ENCODE measurements at places on chromosomes 7 and 10. TPM values are rescaled to one million over a fixed set of nuclear protein-coding genes. Genes with fewer than 3 reads are reported as not detected.

Gene RPEL1
- total RNA-seq: not detected

Gene NRCAM
- 143 TPM for total RNA-seq

Gene GHRHR
- not detected for total RNA-seq

Gene PIP
- total RNA-seq: not detected

Gene UNCX
- not detected for total RNA-seq

GRCh38 chr7:23955145-23955544 is 245.1 kb downstream of the STK31 start:
- DNase-seq: no peak

- no peak for DNase-seq
These were observed 24.3 kb downstream of the PPP2R2D start for GRCh38 chr10:131925011-131925649.

- no peak for DNase-seq
These were observed 10.9 kb upstream of the AP5Z1 start for GRCh38 chr7:4764402-4765007.

GRCh38 chr10:66931340-66931948 is 5.6 kb downstream of the LRRTM3 start:
- DNase-seq: no peak

- no peak for DNase-seq
These were observed 349.7 kb upstream of the NRP1 start for GRCh38 chr10:33684211-33684611.

- peak; percentile 31 for DNase-seq
These were observed 674 bp upstream of the FRA10AC1 start for GRCh38 chr10:93703066-93703465.

DNA sequence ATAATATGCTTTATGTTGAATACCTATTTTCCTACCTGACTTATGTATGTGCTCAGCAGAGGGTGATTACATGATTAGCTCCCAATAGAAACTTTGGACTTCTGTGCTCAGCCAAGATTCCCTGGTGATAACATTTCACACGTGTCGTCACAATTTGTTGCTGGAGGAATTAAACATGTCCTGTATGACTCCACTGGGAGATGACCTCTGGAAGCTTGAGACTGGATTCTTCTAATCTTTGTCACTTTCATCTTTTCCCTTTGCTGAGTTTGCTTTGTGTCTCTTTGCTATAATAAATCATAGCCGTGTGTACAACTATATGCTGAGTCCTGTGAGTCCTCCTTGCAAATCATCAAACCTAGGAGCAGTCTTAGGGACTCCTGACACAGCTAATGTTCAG is 120.9 kb upstream of the LRRTM3 start:
- DNase-seq: no peak

- DNase-seq: no peak
These were observed 177.0 kb upstream of the ZMIZ1 start for GRCh38 chr10:78891741-78892140.

GRCh38 chr7:96691702-96692101 is 17.9 kb downstream of the SEM1 start:
- DNase-seq: no peak

DNA sequence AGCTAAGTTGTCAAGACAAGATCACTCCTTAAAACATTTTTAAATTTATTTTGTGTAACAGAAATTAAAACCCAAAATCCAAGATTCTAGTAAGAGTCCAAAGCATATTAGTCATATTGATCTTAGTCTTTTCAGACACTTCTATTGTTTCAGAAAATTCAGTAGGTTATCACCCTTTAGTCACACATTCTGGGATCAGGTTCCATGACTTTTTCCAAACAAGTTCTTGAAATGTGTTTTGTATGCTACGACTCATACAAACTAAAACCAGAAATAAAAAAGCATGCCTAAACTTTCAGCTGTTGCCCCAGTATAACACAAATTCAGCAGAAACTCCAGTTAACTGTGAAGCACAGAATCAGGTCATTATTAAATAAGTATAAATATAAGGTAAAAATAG is 10.7 kb downstream of the SEMA3D start:
- no peak for DNase-seq

GRCh38 chr10:115744089-115744488 is 528.9 kb downstream of the GFRA1 start:
- no peak for DNase-seq
